ENCODE measurements at places on chromosomes 5 and 9.
A peak's percentile ranks its signal among the peaks of the same experiment; 100 is the strongest.

DNA sequence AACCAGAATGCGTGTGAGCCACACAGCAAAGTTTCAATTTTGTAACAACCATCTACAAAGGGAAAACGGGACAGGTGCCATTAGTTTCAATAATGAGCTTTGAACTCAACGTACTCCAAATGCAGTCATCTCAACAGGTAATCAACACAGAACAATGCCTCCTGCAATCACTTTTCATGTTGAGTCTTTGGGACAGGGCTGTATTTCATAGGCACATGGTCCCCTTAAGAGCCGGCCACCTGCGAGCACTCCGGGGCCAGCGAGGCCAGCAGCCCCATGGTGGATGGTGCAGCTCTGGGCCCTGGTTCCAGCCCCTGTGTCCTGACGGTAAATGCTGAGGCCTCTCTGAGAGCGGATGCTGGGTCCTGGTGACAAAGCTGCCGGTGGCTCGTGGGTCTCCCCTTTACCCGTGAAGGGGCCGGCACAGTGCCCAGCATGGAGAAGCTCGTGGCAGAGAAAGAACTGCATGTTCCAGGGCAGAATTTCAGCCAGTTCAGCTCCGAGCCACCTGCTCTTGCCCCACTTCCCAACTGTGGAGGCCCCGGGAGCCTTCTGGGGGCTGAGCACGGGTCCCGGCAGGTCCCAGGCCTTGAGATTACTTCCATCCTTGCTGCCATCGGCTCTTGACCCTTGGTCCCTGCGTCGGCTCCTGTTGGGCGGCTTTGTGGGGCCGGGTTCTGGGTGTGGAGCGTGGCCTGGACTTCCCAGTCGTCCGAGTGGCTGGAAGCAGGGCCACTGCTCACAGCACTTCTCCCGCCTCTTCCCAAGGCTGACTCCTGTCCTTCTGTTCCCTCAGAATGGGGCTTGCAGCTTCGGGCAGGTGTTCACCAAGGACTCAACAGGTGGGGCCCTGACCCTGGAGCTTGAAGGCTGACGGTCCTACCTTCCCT lies 26.1 kb upstream of the RNU6ATAC start:
- H3K36me3 ChIP-seq, result no peaks in the 10 kb centered on the region
- no peaks in the 10 kb centered on the region for H3K27me3 ChIP-seq
- H3K4me1 ChIP-seq, result no peaks in the 10 kb centered on the region
- DNase-seq, result peak; percentile 43
- no peak overlapping the region for H3K27ac ChIP-seq
- H3K4me3 ChIP-seq, result no peak overlapping the region

DNA sequence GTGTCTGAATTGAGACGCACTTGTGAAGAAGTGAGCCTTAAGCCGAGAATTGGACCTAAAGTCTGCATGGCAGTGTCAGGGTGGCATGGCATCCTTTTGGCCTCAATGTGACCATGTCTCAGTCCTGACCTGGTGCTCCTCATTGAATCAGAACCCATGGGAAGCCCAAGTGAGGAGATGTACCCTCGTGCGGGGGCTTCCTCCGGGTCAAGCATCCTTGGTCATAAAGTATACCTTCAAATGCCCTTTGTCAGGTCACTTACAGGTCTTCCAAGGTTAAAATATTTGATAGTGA lies 202.2 kb downstream of the GADD45G start:
- no peak overlapping the region for H3K27ac ChIP-seq
- H3K27me3 ChIP-seq, result no peaks in the 10 kb centered on the region
- H3K4me3 ChIP-seq, result no peak overlapping the region
- H3K36me3 ChIP-seq, result no peaks in the 10 kb centered on the region

DNA sequence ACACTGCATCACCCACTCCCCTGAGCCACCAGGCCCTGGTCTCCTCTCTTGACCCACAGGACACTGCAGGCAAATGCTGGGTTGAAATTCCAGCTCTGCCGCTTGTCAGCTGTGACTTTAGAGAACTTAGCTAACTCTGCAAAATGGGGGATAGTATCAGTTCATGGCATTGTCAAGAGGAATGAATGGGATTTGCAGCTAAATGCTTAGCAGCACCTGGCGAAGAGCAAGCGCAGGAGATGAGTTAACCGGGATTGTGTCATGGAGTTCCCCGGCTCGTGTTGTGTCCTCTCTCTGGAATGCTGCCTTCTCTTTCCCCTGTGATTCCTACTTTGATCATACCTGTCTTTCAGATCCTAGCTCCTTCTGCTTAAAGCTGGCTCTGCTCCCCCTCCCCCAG lies 67.1 kb downstream of the DAB2IP start:
- no peaks in the 10 kb centered on the region for H3K36me3 ChIP-seq
- no peak overlapping the region for H3K27ac ChIP-seq
- no peak for DNase-seq
- H3K4me1 ChIP-seq, result no peaks in the 10 kb centered on the region
- no peaks in the 10 kb centered on the region for H3K27me3 ChIP-seq

- H3K27ac ChIP-seq, result no peak overlapping the region
- H3K4me1 ChIP-seq, result no peaks in the 10 kb centered on the region
- H3K4me3 ChIP-seq, result no peak overlapping the region
- DNase-seq, result peak; percentile 43
- H3K27me3 ChIP-seq, result no peaks in the 10 kb centered on the region
These were observed 116.1 kb upstream of the CXCL14 start for GRCh38 chr5:135694906-135695305.

GRCh38 chr9:87434366-87434765 lies 63.3 kb upstream of the DAPK1 start:
- peaks cover 6% of the 10 kb centered on the region for H3K4me1 ChIP-seq
- H3K27ac ChIP-seq, result no peak overlapping the region

- H3K36me3 ChIP-seq, result no peaks in the 10 kb centered on the region
- no peak overlapping the region for H3K27ac ChIP-seq
- DNase-seq, result peak; percentile 54
- H3K4me3 ChIP-seq, result no peak overlapping the region
These were observed 195.0 kb downstream of the ADAMTSL1 start for GRCh38 chr9:18668944-18669343.

- H3K27me3 ChIP-seq, result no peaks in the 10 kb centered on the region
- H3K27ac ChIP-seq, result no peak overlapping the region
- peaks cover 5% of the 10 kb centered on the region for H3K4me1 ChIP-seq
- no peaks in the 10 kb centered on the region for H3K36me3 ChIP-seq
- no peak for DNase-seq
- H3K4me3 ChIP-seq, result no peak overlapping the region
These were observed 48.7 kb downstream of the PIK3R1 start for GRCh38 chr5:68264024-68264956.

GRCh38 chr5:59285300-59286016 lies 608.1 kb downstream of the PDE4D start:
- no peak overlapping the region for H3K4me3 ChIP-seq
- no peaks in the 10 kb centered on the region for H3K27me3 ChIP-seq
- no peak overlapping the region for H3K27ac ChIP-seq
- no peak for DNase-seq

DNA sequence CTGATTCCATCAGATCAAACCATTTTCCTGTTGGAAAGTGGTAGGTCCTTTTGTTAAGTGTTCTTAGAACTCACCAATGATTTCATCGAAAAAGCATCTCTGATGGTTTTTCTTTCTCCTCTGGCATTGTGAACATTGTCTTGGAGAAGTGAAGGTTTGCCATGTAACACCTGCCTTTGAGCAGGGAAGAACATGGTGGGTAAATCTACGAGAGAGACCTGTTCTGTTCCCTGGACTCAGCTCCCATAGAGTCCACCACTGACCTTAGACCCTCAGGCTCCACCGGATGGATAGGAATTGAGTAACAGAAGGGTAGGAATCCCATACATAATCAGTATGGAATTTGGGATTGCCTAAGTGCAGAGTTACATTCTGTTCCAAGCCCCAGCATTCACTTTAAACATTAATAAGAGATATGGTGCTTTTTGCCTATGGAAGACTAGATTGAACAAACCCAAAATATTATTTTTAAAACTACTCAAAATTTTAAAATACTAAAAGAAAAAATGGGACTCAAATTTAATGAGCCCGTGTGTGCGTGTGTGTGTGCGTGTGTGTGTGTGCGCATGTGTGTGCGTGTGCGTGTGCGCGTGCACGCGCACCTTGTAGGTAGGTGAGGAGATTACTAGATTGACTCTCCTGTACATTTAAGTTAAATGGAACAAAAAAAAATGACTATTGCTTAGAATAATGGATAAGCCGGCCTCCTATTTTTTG lies 92.0 kb downstream of the C9orf152 start:
- H3K27ac ChIP-seq, result no peak overlapping the region
- peaks cover 9% of the 10 kb centered on the region for H3K4me1 ChIP-seq
- H3K27me3 ChIP-seq, result no peaks in the 10 kb centered on the region
- no peaks in the 10 kb centered on the region for H3K36me3 ChIP-seq
- no peak for DNase-seq
- H3K4me3 ChIP-seq, result no peak overlapping the region

DNA sequence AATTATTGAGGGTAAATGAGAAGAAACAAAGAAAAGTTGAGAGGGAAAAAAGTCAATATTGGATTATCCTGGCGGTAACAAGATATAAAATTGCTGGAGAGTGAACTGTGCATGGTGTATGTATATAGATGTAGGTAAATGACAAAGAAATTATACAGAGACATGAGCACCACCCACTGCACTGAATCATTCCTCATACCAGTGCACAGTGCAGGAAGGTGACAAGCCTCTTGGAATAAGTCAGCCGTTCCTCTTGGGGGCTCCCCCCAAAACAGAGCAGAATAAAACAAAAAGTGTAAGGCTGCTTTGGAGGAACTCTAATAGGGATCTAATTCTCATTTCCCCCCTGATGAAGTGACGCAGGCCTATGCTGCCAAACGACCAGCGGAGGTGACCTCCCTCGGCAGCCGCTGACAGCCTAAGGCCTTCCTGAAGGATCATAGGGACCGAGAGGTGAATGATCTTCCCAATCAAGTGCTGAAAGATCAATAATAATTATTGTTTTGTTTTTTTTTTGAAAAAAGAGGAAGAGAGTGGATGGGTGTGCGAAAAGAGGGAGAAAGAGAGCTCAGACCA lies 245.0 kb downstream of the PSAT1 start:
- peak overlapping the region; percentile 92 for H3K27ac ChIP-seq
- no peaks in the 10 kb centered on the region for H3K36me3 ChIP-seq
- no peak overlapping the region for H3K4me3 ChIP-seq
- no peak for DNase-seq

GRCh38 chr5:83364312-83365299 lies 106.9 kb upstream of the VCAN start:
- DNase-seq, result no peak
- peaks cover 15% of the 10 kb centered on the region for H3K27me3 ChIP-seq
- no peaks in the 10 kb centered on the region for H3K4me1 ChIP-seq

DNA sequence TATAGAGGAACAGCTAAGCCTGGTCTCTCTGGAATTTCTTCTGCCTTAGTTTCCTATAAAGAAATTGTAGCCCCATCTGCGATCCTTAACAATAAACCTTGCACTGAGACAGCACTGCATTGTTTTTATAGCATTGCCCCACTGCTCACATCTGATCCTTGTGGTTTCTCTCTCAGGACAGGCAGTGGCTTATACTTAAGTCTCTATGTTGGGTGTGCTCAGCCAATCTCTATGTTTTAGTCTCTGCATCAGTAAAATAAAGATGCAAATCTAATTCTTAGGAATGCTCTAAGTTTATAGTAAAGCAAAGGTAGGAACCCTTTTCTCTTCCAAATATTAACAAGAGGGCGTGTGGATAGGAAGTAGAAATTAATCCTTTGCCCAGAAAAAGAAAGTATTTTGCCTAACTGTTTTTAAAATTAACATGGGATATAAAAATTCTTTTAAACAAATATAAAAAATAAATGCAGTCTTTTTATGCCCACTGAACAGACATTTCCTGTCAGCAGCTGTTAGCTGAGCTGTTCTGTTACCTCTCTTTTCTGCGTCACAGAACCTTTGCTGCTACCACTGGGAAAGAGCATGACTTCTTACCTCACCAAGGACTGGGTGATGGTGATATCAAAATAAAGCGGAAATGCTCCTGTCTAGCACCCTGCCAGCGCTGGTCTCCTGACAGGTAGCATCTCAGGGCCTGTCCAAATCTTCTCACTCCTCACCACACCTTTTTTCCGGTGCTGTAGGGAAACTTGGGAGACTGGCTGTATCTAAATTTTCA lies 29.5 kb downstream of the MRPS27 start:
- H3K27me3 ChIP-seq, result no peaks in the 10 kb centered on the region
- peaks cover 38% of the 10 kb centered on the region for H3K36me3 ChIP-seq
- H3K27ac ChIP-seq, result no peak overlapping the region
- DNase-seq, result no peak
- H3K4me3 ChIP-seq, result no peak overlapping the region

DNA sequence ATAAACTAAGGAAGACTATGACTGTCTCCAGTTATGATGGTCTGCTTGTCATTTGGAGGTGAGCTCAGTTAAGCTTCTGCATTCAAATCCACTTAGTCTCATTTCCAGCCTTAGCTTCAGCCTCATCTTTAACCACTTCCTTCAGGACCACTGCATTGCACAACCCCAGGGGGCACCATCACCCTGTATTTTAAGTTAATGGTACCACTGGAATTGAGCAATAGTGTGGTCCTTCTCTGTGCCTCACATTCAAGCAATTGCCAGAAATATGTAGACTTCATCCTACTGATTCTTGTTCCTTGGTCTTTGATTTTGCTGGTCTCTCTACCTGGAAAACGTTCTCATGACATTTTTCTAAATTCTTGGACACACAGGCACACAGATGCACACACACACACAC lies 131.5 kb upstream of the PTPN3 start:
- H3K27me3 ChIP-seq, result peaks cover 8% of the 10 kb centered on the region
- no peak overlapping the region for H3K27ac ChIP-seq
- no peak overlapping the region for H3K4me3 ChIP-seq
- H3K4me1 ChIP-seq, result no peaks in the 10 kb centered on the region

DNA sequence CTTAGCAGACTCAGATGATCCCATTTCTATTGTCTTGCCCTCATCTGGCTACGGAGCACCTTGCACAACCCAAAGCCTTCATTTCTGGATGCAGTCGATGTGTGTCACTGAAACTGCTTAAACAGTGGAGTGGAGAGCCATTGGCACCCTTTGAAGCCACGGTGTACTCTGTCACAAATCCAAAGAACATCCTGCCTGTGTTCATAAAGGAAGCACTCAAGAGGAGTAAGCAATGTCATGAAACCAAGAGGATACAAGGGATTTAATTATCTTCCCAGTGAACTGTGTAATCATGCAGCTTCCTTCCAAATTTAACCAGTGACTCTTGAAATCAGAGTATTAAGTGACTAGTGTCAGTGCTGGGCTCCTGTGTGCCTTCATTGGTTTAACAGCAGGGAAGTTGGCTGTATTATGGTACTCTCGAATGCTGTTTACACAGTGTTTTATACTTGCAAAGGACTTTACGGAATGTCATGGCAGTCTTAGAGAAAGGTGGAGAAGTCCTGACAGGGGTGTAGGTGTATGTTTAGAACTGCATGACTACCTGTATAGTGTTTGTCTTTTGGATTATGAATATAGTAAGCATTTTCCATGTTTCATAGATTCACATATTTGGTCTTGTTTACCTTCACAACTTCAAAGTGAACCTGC lies 41.9 kb downstream of the CD180 start:
- H3K4me1 ChIP-seq, result no peaks in the 10 kb centered on the region
- no peak for DNase-seq
- H3K36me3 ChIP-seq, result peaks cover 23% of the 10 kb centered on the region

GRCh38 chr5:96919754-96920197 lies 16.1 kb upstream of the LNPEP start:
- H3K4me1 ChIP-seq, result no peaks in the 10 kb centered on the region
- H3K27ac ChIP-seq, result no peak overlapping the region
- H3K36me3 ChIP-seq, result no peaks in the 10 kb centered on the region
- H3K27me3 ChIP-seq, result no peaks in the 10 kb centered on the region

Measured in endodermal cell (in vitro differentiated cells).